ENCODE measurements at places on chromosomes 1 and 21.

DNA sequence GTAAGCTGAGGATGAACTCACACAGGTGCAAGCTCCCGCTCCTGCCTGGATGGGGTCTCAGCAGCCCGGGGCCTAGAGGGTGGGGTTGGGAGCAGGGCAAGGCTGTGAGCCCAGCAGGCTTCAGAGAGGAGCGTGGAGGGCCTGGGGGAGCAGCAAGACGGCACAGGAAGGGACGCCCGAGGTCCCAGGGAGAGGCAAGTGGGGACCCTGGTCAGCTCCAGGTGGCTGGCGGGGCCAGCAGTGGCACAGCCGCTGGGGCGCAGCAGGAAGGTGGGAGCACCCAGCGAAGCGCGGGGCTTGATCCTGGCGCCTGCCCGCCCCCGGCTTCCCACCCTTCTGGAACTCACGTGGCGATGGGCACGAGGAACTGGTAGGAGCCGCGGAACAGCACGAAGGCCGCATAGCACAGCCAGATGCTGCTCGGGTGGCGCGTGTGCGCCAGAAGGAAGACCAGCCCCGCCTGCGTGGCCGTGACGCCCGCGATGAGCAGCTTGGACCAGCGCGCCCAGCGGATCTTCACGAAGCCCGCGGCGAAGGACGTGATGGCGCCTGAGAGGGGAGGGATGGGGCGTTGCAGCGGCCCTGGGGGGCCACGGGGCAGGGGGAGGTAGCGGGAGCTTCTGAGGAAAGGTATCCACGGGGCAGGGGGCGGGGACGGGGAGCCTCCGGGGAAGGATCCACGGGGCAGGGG, 11.7 kb downstream of the SLC19A1 start:
- no peak for DNase-seq

- DNase-seq: no peak
Measured at GRCh38 chr1:67677930-67678329, 7.1 kb upstream of the GADD45A start.

DNA sequence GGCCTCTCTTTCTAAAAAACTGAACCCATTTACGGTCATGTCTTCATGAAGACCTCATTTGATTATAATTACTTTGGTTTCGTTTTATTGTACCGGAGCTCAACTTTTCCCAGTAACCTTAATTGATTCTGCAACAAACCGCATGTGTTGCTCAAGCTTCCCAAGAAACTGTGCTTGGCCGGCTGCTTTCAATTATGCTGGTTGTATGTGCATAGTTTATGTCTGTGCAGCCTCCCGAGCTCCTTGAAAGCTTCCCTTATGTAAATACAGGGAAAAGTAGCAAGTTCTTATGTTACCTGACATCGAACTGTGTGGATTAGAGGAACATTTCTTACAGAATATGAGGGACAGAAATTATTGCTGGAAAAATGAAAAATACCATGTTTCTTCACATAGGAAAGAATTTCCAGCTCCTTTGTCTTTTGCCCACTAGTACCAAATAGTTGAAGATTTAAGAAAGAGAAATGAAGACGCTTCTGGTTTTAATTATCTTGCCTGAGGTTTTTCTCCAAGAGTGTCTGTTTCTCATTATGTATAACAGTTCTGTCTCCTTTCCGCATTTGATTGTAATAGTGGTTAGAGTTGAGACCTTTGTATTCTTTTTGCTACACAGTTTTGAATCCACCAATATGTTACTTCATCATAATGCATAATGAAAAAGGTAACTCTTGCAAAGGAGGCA, 2.1 kb downstream of the VCAM1 start:
- no peak for DNase-seq

- DNase-seq: no peak
Measured at GRCh38 chr1:29272147-29272907, 36.0 kb downstream of the PTPRU start.

DNA sequence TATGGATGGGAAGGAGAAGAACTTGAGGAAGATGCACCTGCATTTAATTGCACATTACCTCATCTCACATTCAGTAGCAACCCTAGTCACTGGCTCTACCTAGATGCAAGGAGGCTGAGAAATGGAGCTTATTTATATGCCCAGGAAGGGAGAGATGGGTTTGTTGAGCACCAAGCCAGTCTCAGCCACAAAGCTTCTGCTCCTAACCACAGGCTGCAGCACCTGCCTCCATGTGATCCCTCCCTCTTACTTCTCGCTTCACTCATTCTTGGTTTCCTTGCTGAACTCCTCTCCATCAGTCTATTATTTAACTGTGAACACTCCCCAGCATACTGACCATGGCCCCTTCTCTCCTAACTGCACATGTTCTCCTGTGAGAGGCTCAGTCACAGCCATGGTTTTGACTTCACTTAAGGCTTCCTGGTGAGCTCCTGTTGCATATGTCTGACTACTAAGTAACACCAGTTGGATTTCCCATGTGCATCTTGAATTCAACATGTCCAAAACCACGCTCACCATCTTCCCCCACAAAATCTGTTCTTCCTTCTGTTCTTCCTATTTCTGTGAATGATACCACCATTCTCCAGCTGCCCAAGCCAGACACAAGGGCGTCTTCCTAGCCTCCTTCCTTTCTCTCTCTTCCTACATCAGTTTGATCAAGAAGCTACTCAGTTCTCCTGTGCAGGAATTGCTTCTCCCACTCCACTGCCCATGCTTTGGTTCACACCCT, 139.8 kb downstream of the AK5 start:
- no peak for DNase-seq

DNA sequence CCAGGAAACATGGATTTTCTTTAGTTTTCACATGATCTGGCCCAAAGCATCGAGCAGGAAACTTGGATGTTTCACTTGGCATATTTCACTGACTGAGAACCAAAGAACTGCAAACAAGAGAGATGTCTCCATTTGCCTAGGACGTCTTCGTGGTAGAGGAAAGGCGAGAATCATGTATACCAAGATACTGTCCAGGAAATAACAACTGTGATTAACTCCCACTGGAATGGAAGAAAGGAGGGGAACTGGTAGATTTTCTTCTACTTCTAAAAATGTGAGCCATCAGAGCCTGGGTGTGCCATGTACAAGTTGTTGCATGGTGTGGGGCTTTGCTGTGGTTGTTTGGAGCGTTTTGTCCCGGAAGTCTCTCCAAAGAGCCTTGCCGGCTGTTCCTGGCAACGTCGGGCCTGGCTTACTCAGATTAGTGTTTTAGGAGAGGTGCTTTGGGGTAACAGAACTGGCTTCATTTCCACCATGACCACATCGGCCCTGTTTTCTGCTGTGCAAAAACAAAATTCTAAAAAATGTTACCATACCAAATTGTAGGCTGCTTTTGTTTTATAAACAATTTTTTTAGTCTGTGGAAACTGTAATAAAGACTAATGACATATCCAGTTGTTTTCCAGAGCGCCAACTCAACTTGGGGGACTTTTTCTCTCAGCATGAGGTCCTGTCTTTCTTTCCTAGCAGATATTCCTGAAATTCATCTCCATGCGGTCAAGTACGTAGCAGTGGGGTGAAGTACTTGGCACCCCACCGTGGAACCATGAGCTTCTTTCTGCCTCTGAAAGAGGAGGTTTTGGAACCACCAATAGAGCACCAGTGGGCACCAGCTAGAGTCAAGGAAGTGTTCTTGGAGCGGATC, 118.3 kb downstream of the TM2D1 start:
- no peak for DNase-seq

DNA sequence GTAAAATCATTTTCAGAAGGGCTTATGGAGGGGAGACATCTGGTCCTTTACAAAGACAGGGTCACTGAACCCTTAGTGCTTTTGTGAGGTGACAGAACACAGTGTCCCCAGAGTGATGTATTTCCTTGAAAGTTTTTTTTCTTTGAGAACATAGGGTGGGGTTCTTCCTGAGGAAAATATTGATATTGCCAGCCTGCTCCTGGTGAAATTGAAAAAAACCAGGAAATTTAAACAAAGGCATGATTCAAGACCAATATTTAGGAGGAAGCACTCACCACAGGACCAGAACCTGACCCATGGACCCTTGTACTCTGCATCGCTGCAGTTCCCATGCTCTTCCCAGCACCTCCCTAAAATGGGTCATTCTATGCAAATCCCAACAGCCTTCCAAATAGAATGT, 63.7 kb downstream of the ST6GALNAC3 start:
- no peak for DNase-seq

- no peak for DNase-seq
Measured at GRCh38 chr21:29394051-29394450, 95.3 kb downstream of the BACH1 start.

DNA sequence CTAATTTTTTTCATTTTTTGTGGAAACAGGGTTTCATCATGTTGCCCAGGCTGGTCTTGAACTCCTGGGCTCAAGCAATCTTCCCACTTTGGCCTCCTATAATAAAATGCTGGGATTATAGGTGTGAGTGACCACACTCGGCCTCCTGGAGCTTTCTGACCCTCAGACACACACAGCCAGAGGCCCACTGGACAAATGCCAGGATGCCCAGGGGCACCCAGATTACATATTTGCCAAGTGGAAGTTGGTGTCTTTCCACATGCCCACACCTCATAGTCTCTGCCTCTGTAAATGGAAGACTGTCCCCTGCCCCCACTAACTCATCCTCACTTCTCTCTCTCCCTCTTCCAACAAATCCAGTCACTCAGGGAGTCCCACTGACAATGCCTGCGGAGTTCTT, 63.4 kb upstream of the LRP8 start:
- no peak for DNase-seq

GRCh38 chr1:158126425-158126824, 54.3 kb upstream of the CD1D start:
- DNase-seq: no peak

DNA sequence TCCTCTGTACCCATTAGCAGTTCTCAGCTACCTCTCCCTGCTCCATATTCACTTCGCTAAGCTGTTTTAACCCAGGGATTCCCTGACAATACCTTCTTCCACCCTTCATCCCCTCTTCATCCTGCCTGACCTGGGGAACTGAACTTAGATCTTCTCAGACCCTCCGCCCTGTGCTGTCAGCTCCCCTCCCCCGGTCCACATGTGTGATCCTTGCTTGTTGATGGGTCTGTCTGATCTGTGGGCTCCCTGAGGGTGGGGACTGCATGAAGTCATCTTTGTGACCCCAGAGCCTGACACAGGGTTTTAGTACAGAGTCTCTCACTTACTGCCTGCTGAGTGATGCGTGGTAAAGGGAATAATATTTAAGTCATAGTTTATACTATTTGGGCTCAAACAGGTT, 11.8 kb downstream of the CHAF1B start:
- DNase-seq: no peak

DNA sequence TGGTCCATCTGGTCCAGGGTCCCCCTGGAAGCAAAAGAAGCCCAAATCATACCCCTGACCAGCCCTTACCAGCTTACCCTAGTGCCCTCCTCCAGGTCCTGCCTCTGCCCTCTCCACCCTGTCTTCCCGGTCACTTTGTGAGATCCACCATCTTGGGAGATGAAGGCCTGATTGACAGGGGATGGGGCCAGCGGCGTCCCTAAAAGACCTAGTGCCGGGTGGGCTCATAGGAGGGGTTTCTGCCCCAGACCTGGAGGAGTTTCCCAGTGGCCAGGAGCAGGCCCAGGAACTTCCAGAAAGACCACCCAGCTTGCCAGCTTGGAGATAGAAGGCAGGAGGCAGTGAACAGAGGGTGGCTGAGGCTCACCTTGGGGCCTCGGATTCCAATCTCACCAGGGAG, 5.4 kb downstream of the COL9A2 start:
- no peak for DNase-seq

GRCh38 chr1:12191242-12192032, 24.6 kb downstream of the TNFRSF1B start:
- no peak for DNase-seq
